IMR-90 (cell line): ENCODE measurements at places on chromosomes 11 and 22.

- H3K27me3 ChIP-seq = no peaks in the 10 kb centered on the region
- DNase-seq = peak; percentile 90
- no peak overlapping the region for H3K4me3 ChIP-seq
These were observed 4.0 kb downstream of the TRIM6 start for GRCh38 chr11:5600374-5600851.

DNA sequence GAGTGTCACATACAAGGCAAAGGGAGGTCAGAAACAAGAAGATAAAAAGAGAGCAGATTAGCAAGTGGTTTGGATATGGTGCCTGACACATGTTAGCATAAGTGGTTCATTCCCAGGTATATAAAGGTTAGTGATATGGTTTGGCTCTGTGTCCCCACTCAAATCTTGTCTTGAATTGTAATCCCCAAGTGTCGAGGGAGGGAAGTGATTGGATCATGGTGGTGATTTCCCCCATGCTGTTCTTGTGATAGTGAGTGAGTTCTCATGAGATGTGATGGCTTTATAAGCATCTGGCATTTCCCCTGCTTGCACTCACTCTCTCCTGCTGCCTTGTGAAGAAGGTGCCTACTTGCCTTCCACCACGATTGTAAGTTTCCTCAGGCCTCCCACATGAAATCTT is 12.1 kb upstream of the DKK3 start:
- peaks cover 14% of the 10 kb centered on the region for H3K4me1 ChIP-seq
- no peaks in the 10 kb centered on the region for H3K27me3 ChIP-seq
- no peak overlapping the region for H3K4me3 ChIP-seq
- H3K27ac ChIP-seq = no peak overlapping the region

- no peak overlapping the region for H3K27ac ChIP-seq
- no peaks in the 10 kb centered on the region for H3K27me3 ChIP-seq
- H3K4me3 ChIP-seq = no peak overlapping the region
These were observed 32.1 kb downstream of the PPM1F start for GRCh38 chr22:21920341-21921183.

- no peaks in the 10 kb centered on the region for H3K27me3 ChIP-seq
- H3K27ac ChIP-seq = no peak overlapping the region
- H3K4me1 ChIP-seq = no peaks in the 10 kb centered on the region
- no peak overlapping the region for H3K4me3 ChIP-seq
- no peaks in the 10 kb centered on the region for H3K36me3 ChIP-seq
- peak; percentile 43 for DNase-seq
These were observed 1145.1 kb downstream of the LRRC4C start for GRCh38 chr11:40314327-40314726.

- H3K4me3 ChIP-seq = no peak overlapping the region
- peaks cover 7% of the 10 kb centered on the region for H3K4me1 ChIP-seq
- peaks cover 10% of the 10 kb centered on the region; the same call in 1 of the 2 replicates for H3K27me3 ChIP-seq
- no peak overlapping the region for H3K27ac ChIP-seq
- H3K36me3 ChIP-seq = no peaks in the 10 kb centered on the region
These were observed 64.6 kb downstream of the LINC01488 start for GRCh38 chr11:69545976-69546617.

- H3K27me3 ChIP-seq = peaks cover 7% of the 10 kb centered on the region; the same call in 1 of the 2 replicates
- no peaks in the 10 kb centered on the region for H3K4me1 ChIP-seq
- H3K36me3 ChIP-seq = no peaks in the 10 kb centered on the region
- DNase-seq = no peak
- H3K27ac ChIP-seq = no peak overlapping the region
These were observed 432.2 kb downstream of the TBC1D22A start for GRCh38 chr22:47194476-47195155.

- H3K4me1 ChIP-seq = peaks cover 2% of the 10 kb centered on the region; the same call in 1 of the 2 replicates
- no peaks in the 10 kb centered on the region for H3K27me3 ChIP-seq
- DNase-seq = no peak
These were observed 181.5 kb downstream of the CADM1 start for GRCh38 chr11:115322553-115323203.

- no peaks in the 10 kb centered on the region for H3K36me3 ChIP-seq
- no peak for DNase-seq
- 0 out of 2 replicates have a peak, but pooled peaks cover 4% of the 10 kb centered on the region for H3K27me3 ChIP-seq
- H3K4me1 ChIP-seq = no peaks in the 10 kb centered on the region
- no peak overlapping the region for H3K27ac ChIP-seq
These were observed 80.3 kb upstream of the MYOD1 start for GRCh38 chr11:17639091-17639490.

- H3K4me1 ChIP-seq = peaks cover 13% of the 10 kb centered on the region
- no peaks in the 10 kb centered on the region for H3K27me3 ChIP-seq
- no peak overlapping the region for H3K4me3 ChIP-seq
- no peak for DNase-seq
These were observed 32.9 kb downstream of the ARVCF start for GRCh38 chr22:19983741-19984140.

- peaks cover 9% of the 10 kb centered on the region for H3K36me3 ChIP-seq
- H3K27ac ChIP-seq = no peak overlapping the region
- H3K4me3 ChIP-seq = no peak overlapping the region
These were observed 3.0 kb upstream of the NAP1L4 start for GRCh38 chr11:2995031-2995561.

DNA sequence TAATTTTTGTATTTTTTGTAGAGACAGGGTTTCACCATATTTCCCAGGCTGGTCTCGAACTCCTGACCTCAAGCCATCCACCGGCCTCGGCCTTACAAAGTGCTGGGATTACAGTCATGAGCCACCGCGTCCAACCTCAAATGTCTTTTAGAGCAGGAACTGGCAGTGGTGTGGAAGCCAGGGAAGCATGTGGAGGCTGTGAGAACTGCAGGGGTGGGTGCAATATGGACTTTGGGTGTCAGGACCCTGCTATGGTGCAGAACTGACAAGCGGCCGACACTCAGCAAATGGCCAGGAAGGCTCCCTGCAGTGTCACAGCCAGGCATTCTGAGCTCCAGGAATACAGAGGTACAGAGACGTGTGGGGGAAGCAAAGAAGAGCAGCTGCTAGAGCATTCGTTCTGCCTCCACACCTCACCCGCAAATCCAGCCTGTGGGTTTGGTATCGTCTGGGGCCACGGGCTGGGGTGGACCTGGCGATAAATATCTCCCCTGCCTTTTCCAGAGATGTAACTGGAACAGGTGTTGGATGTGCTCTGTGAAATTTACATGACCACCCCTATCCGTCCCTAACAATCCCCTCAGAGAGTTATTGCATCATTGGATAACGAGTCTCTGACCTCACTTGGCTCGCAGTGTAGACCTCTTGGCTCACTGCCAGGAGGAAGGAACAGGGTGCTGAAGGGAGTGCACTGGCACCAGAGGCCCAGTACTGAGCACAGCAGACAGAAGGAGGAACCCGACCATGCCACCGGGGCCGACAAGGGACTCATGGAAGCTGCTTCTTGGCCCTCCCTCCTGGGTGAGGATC is 624.7 kb upstream of the B3GAT1 start:
- no peaks in the 10 kb centered on the region for H3K4me1 ChIP-seq
- H3K4me3 ChIP-seq = no peak overlapping the region
- H3K27ac ChIP-seq = no peak overlapping the region
- no peaks in the 10 kb centered on the region for H3K36me3 ChIP-seq
- DNase-seq = no peak

GRCh38 chr11:15222777-15223176 is 108.1 kb downstream of the INSC start:
- H3K4me3 ChIP-seq = no peak overlapping the region
- peaks cover 5% of the 10 kb centered on the region; the same call in 1 of the 2 replicates for H3K4me1 ChIP-seq
- no peak for DNase-seq
- no peaks in the 10 kb centered on the region for H3K36me3 ChIP-seq

- H3K4me1 ChIP-seq = peaks cover 10% of the 10 kb centered on the region; the same call in 1 of the 2 replicates
- H3K27me3 ChIP-seq = no peaks in the 10 kb centered on the region
- no peak overlapping the region for H3K4me3 ChIP-seq
- H3K36me3 ChIP-seq = no peaks in the 10 kb centered on the region
These were observed 186.5 kb downstream of the HIPK3 start for GRCh38 chr11:33443684-33444083.

DNA sequence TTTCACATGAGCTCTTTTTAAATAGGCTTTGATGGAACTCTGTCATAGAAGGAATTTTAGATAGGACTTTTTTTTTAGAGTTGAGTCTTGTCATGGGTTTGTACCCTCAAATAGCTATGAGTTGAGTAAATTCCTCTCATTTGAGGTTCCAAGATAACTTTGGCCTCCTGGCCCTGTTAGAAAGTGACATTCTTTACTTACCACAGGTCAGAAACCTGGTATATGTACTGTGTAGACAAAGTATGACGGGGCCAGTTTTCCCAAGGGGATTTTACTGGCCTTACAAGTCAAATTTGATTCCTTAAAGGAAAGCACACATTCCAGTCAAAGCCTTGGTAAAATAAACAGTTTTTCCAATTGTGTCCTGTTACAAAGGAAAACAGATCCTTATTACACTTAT is 729.3 kb upstream of the LUZP2 start:
- H3K27me3 ChIP-seq = no peaks in the 10 kb centered on the region
- peaks cover 9% of the 10 kb centered on the region for H3K4me1 ChIP-seq
- no peak overlapping the region for H3K4me3 ChIP-seq
- no peaks in the 10 kb centered on the region for H3K36me3 ChIP-seq
- no peak for DNase-seq

DNA sequence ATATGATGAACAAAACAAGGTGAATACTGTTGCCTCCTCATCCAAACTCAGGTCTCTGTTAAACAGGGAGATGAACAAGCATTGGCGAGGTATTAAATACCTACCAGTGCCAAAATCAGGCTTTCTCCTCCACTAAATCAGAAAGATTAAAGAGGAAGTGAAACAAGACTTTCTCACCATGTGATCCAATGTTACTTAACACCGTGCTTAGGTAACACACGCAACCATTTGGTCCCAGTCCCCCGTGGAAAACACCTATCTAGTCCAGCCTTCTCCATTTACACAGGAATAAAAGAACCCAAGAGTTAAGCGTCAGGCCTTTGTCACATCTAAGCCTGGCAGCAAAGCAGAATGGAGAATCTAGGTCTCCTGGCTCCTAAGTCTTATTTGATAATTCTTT is 34.5 kb downstream of the TENM4 start:
- no peaks in the 10 kb centered on the region; the same call in 1 of the 2 replicates for H3K36me3 ChIP-seq
- no peaks in the 10 kb centered on the region for H3K27me3 ChIP-seq
- no peak overlapping the region for H3K27ac ChIP-seq
- no peak for DNase-seq
- H3K4me3 ChIP-seq = no peak overlapping the region

- peak overlapping the region; percentile 48; the same call in 1 of the 2 replicates for H3K27ac ChIP-seq
- peaks cover 38% of the 10 kb centered on the region for H3K4me1 ChIP-seq
- no peaks in the 10 kb centered on the region for H3K27me3 ChIP-seq
- H3K36me3 ChIP-seq = no peaks in the 10 kb centered on the region
These were observed 18.2 kb downstream of the ADM start for GRCh38 chr11:10322830-10323792.

DNA sequence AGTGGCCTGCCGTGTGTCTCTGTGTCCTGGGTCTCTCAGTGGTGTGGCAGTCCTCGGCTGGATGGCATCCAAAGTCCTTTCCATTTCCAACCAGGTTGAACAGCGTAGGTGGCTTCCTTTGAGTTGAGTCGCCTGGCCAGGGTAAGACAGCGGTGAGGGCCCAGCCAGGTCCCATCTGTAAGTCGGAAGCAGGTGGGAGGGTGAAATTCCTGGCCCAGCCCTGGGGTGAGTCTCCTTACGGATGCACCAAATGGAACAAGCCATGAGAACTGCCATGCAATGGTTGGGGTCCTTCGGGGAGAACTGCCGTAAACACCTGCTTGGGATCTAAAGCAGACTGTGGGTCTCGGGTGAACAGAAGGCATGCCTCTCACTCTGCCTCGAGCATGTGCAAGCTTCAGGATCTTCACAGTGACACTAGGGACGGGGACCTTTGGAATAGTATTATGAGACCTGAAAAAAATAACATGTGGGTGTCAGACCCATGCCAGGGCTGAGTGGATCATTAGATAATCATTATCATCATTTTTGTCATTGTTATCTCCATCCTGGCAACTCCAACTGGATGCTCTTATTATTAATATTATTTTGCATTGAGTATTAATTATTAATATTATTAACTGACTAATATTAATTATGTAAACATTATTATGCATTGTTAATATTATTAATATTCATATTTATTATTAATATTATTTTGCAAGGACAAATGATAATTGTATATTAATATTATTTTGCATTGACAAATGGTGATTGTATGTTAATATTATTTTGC is 57.7 kb upstream of the LINC01488 start:
- H3K27me3 ChIP-seq = no peaks in the 10 kb centered on the region
- H3K4me1 ChIP-seq = peaks cover 14% of the 10 kb centered on the region
- H3K4me3 ChIP-seq = no peak overlapping the region
- no peak for DNase-seq

DNA sequence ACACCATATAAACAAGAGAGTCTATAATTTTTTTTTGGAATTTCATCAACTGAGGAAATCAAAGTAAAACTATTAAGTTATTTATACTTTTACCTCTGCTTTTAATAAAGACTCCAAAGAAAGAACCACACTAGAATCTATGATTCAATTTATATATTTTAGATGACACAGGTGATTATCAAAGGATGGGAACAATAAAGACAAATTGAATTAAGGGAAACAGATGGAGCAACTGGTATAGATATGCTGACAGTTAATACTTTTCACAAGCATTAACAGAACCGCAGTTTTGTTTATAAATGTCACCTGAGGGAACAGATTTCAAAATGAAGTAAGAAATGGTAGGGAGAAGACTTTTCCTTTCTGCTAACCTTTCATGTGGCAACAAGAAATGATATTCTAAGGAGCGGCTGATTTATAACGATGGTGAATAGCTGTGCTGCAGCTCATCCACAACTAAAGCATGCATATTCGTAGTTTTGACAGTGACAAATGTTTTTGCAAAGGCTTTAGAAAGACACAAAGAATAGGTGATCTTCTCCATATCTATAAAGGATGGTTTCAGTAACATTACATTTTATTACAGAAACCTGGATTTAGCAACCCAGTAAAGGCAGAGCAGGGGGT is 1502.9 kb upstream of the RAG2 start:
- no peaks in the 10 kb centered on the region for H3K4me1 ChIP-seq
- H3K36me3 ChIP-seq = no peaks in the 10 kb centered on the region
- no peaks in the 10 kb centered on the region for H3K27me3 ChIP-seq
- no peak overlapping the region for H3K27ac ChIP-seq

GRCh38 chr11:66432597-66432996 is 6.1 kb downstream of the MRPL11 start:
- H3K4me3 ChIP-seq = no peak overlapping the region
- no peak overlapping the region for H3K27ac ChIP-seq
- DNase-seq = no peak

GRCh38 chr11:1293619-1294015 is 15.8 kb downstream of the TOLLIP start:
- no peaks in the 10 kb centered on the region for H3K4me1 ChIP-seq
- no peaks in the 10 kb centered on the region for H3K27me3 ChIP-seq
- H3K4me3 ChIP-seq = no peak overlapping the region
- no peak overlapping the region for H3K27ac ChIP-seq

DNA sequence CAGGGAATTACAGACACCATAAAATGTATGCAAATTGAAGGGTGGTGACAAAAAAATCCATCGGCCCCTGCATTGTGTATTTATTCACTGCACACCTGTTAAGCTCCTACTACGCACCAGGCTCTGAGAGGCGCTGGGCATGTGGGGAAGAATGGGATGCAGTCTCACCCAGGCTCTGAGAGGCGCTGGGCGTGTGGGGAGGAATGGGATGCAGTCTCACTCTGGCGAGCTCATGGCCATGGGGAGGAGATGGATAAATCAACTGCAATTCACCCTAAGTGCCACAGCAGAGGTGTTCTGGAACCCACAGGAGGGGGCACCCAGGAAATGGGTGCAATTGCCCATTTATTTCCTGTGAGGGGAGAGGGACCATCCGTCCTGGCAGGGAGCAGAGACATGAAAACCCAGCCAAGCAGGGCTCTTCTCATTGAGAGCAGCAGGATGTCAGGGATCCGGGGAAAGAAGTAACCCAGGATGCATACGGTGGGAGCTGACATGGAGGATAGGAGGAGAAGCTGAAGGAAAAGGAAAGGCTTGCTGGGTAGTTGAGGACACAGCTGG is 798.7 kb downstream of the TBC1D22A start:
- H3K36me3 ChIP-seq = no peaks in the 10 kb centered on the region
- no peaks in the 10 kb centered on the region for H3K27me3 ChIP-seq
- H3K4me3 ChIP-seq = no peak overlapping the region
- DNase-seq = no peak
